Activated T-helper 17 cell treated with anti-CD3 and anti-CD28 coated beads, Interleukin-2, amount 50 U/mL, for 72 hours (primary cell): ENCODE measurements at places on chromosomes 16 and 17. TPM values are rescaled to one million over a fixed set of nuclear protein-coding genes. Genes with fewer than 3 reads are reported as not detected.
A peak's percentile ranks its signal among the peaks of the same experiment; 100 is the strongest.

- ATAC-seq: no peak
Observed at GRCh38 chr17:32915245-32915644, 12.7 kb upstream of the TMEM98 start.

The TPSG1 gene
- total RNA-seq: not detected

- peak; percentile 83 for ATAC-seq
Observed at GRCh38 chr16:30956601-30957455, 726 bp upstream of the SETD1A start.

The HOXB6 gene
- total RNA-seq: 0.37 TPM

The OR1F1 gene
- total RNA-seq: 0.37 TPM

The UBALD1 gene
- total RNA-seq: 16.6 TPM

The RILP gene
- total RNA-seq: 6.1 TPM

GRCh38 chr17:60269417-60269816 lies 119.6 kb downstream of the CA4 start:
- no peak for ATAC-seq

- ATAC-seq: no peak
Observed at GRCh38 chr16:67979955-67980678, at the start of gene DPEP3. Gene DPEP3 (minus strand): TSS chr16:67980499. CDS start chr16:67980380, 119 bp downstream.

DNA sequence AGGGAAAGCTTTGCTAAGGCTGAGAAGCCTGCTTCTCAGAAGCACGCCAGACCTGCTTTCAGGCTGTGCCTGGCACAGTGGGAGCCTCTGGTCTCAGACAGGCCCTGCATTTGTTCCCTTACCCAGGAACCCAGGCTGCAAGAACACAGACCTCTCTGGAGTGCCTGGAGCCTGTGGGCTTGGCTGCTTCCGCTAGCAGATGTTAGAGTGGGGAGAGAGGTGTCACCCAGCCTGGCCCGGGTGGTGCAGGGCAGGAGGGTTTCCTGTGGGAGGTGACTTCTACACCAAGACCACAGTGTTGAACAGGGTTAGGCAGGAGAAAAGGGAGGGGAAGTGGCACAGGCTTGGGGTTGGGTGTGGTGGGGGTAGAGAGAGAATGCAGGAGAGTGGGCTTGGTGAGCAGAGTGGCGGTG lies 35.8 kb upstream of the ADGRG1 start:
- peak; percentile 64 for ATAC-seq

DNA sequence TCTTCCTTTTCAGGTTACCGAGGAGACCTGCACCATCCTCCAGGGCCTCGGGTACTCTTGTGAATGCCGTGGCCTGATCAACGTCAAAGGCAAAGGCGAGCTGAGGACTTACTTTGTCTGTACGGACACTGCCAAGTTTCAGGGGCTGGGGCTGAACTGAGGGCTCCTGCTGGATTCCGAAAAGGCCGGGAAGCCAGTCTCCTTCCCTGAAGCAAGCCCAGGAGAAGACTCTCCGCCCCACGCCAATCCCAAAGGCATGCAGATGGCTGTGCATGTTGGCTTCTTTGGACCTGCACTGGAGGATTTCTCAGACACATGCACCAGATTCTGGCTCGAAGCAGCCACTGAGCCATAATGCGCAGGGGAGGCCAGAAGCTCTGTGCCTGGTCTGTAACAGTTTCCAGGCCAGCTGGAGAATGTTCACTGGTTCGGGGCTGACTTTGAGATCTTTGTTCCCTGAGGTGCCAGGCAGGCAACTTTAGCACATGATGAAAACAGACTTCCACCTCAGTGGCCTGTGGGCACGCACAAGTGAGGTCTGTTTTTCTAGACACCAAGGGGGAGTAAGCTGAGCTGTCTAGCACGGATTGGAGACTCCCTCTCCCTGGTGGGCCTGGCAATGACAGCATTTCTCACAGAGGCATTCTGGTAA lies 49.1 kb downstream of the ADCY7 start:
- ATAC-seq: no peak

- ATAC-seq: no peak
Observed at GRCh38 chr16:65494609-65495008, 372.7 kb upstream of the CDH11 start.

DNA sequence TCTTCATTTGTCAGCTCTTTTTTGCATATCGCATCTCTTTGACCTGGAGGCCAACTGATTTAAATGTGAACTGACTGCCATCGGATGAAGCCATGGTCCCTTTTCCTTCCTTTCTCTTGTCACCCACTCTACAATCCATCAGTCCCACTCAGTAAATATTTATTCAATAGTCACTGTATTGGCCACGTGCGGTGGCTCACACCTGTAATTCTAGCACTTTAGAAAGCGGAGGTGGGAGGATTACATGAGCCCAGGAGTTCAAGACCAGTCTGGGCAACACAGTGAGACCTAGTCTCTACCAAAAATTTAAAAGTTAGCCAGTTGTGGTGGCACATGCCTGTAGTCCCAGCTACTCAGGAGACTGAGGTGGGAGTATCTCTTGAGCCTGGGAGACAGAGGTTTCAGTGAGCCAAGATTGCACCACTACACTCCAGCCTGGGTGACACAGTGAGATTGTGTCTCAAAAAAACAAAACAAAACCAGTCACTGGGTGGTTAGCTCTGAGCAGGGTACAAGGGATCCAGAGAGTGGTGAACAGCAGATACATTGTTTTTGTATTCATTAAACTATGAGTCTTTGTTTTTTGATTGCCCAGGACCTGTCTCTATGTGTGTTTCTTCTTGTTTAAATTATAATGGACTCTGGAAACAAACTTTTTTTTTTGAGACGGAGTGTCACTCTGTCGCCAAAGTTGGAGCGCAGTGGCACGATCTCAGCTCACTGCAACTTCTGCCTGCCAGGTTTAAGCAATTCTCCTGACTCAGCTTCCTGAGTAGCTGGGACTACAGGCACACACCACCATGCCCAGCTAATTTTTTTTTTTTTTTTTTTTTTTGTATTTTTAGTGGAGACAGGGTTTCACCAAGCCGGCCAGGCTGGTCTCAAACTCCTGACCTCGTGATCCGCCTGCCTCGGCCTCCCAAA lies 6.9 kb downstream of the PHAF1 start:
- ATAC-seq: no peak

DNA sequence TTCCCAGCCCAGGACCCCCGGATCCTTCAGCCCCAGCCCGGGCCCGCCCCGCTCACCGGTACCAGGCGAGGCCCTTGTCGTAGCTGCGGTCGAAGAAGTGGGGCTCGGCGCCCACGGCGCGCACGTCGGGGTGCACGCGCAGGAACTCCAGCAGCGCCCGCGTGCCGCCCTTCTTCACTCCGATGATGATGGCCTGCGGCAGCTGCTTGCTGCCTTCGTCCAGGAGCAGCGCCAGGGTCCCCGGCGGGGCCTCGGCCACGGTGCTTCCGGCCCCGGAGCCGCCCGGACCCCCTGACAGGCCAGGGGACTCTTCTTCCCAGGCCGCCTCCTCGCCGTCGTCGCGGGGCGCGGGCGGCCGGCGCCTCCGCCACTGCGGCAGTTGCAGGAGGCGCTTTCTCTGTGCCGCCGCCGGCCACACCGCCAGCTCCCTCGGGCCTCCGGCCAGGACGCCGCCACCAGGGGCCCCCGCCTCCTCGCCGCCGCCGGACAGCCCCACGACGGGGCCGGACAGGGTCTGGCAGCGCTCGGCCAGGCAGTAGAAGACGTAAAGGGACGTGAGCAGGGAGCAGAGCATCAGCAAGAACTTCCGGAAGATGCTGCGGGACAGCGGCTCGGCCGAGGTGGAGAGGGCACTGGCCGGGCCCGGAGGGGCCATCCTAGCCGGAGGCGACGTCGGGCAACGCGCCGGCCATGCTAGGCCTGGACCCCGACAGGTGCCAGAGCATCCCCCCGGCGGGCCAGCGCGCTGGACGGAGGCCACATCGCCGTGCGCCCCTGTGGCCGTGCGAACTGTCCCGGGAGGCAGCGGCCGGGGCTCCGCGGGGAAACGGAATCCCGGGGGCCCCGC lies 1.0 kb downstream of the HS3ST3A1 start:
- no peak for ATAC-seq

DNA sequence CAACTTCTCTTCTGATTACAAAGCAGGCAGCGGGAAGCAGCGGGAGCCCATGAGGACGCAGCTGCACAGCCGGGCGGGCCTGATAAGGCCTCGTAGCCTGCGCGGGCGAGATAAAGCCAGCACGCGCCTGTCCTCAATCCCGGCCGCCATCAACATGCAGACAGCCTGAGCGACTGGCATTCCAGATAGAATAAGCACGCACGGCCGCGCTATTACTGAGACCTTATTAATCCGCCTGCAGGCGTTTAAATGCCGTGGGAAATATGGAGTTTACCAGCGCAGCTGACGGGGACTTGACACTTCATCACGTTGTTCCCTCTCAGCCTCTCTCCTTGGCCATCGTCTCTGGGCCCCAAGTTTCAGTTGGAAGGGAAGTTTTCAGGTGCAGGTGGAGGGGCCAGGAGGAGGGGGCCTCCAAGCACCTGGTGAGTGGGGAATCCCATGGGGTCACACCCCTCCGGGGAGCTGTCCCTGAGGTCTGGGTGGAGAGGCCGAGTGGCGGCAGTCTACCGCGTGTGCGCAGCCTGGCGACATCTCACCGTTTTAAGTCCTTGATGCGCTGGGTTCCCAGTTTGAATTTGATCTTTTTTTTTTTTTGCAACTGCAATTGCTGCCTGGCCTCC lies 27.3 kb upstream of the CBFA2T3 start:
- no peak for ATAC-seq

The TERB1 gene
- 0.13 TPM for total RNA-seq

DNA sequence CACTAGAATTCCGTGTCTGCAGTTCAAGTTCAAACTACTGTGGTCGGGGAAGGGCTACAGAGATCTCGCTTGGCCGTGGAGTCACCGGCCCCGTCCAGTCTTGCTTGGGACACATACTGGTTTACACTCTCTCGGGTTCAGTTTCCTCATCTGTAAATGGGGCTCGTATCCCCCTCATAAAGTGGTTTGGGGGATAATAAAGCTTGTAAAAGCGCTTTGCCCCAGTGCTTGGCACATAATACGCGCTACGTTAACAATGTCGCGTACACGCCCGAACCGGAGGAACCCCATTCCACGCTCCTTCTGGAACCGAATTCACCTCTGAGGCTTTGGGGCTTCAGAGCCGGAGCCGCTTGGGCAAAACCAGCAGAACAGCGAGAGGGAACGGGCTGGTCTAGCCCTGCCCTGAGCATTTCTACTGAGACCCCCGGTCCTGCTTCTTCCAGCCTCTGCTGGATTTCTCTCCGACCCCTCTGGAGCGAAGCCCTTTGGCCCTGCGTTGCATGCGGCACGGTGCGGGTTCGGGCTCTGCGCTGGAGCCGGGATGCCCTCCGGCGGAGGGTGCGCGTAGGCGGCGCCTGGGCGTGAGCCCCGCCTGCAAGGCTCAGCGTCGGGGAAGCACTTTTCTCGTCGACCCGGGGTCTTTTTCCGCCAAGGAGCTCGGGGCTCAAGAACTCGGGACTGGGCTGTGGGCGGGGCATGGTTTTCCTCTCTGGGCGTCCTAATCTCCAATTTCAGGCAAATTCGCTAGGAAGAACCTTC lies 26.1 kb upstream of the HOXB13 start:
- ATAC-seq: no peak

The SLC43A2 gene
- 0.52 TPM for total RNA-seq

- no peak for ATAC-seq
Observed at GRCh38 chr16:23420011-23420410, 33.0 kb downstream of the COG7 start.

The PABPN1L gene
- total RNA-seq: not detected

The ABCC6 gene
- 0.24 TPM for total RNA-seq

- ATAC-seq: no peak
Observed at GRCh38 chr16:79303206-79303605, 297.3 kb downstream of the MAF start.

GRCh38 chr16:86923656-86924055 lies 345.3 kb downstream of the FOXL1 start:
- no peak for ATAC-seq

DNA sequence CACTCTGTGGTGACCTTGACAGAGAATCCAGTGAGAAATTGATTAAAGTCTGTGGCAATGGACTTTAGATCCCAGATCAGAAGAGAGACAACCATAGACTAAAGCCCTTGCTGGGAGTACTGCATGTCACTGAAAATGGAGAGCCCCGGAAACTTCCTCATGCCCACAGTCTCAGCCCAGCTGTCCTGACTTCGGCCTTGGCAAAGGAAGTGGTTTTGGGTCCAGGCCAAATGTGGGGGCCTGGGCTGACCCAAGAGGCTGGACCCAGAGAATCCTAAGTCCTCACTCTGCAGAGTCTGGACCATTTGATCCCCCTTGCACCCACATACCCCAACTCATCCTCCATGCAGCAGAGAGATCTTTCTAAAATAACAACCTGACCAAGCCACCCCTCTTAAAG lies 4.7 kb upstream of the BEAN1 start:
- ATAC-seq: no peak

DNA sequence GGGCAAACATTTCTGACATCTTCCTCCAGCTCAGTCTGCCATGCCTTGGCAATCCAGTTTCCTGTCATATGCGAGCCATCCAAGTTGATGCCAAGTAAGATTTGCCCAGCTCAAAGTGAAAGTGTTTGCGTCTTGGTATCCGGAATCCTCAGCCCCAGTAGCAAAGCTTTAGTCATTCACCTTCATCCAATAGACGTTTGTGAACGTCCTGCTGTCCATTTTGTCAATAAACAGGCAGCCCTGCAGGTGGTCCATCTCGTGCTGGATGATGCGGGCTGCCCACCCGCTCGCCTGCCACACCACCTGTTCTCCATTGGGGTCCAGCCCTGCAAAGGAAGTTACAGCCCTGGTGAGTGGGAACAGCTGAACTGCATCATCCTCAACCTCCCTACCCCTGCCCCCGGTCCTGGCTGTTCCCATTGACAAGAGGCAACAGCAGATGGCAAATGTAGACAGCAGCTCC lies 1.5 kb downstream of the PDF start:
- ATAC-seq: peak; percentile 8

GRCh38 chr16:29708917-29709600 lies 30.1 kb downstream of the QPRT start:
- no peak for ATAC-seq

DNA sequence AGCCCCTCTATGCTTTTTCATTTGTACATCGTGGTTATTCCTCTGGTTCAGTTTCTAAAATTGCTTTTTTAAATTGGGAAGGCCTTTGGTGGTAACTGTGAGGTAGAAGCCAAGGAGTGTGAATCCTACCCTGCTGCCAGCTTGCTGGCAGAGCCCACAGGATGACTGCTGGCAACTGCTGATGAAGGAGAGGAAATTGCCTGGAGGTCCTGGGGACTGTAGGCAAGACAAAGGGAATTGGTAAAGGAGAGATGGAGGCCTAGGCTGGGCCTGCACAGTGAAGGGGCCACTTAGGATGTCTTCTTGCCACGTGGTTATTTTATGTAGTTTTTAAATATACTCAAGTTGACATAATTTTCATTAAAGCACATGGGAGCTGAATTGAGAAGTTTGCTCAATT lies 15.8 kb downstream of the C17orf58 start:
- ATAC-seq: no peak

DNA sequence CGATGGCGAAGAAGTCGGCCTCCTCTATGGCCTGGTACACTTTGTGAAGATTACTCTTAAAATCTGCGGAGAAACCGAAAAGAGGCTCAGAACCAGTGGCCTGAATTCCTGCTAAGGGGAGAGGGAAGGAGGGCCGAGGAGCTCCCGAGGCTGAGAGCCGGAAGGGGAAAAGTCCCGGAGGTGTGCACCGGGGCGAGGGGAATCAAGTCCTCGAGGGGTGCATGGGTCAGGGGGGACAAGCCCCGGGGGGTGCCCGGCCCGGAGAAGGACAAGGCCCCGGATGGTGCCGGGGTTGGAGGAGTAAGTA lies 495 bp downstream of the PARN start:
- ATAC-seq: peak; percentile 2

GRCh38 chr16:3095869-3096268 lies 3.2 kb downstream of the ZSCAN10 start:
- peak; percentile 78 for ATAC-seq
